ENCODE measurements at places on chromosomes 3 and 15. TPM values are rescaled to one million over a fixed set of nuclear protein-coding genes. Genes with fewer than 3 reads are reported as not detected.
A peak's percentile ranks its signal among the peaks of the same experiment; 100 is the strongest.

SLC35A5 gene
- total RNA-seq = 25.4 TPM

ADAMTS7 gene
- total RNA-seq = 2.4 TPM

FANCD2OS gene
- not detected for total RNA-seq

SLC6A1 gene
- 26.2 TPM for total RNA-seq

MESP1 gene
- total RNA-seq = 0.50 TPM

STRIT1 gene
- not detected for total RNA-seq

C3orf85 gene
- total RNA-seq = not detected

ZNF501 gene
- 1.1 TPM for total RNA-seq

DNA sequence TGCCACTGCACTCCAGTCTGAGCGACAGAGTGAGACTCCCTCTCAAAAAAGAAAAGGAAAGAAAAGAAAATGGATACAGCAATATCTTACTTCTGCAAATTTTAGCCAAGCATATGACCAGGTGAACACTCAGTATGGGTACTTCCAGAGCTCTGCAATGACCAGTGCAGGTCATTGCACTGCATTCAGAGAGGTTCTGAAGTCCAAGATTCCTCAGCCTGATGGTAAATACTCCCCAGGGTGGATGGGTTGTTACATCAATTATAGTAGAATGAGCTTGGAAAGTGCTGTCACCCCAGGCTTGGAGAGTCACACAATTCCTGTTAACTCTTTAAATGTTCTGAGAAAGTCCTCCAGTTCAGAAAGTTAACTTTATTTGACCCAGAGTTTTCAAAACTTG, 103.7 kb downstream of the RPLP1 start:
- H3K27me3 ChIP-seq = no peaks in the 10 kb centered on the region
- DNase-seq = no peak
- peak overlapping the region; percentile 77 for H3K27ac ChIP-seq
- H3K36me3 ChIP-seq = no peaks in the 10 kb centered on the region
- peaks cover 68% of the 10 kb centered on the region for H3K4me1 ChIP-seq

- no peaks in the 10 kb centered on the region for H3K36me3 ChIP-seq
- H3K4me1 ChIP-seq = no peaks in the 10 kb centered on the region
- no peak overlapping the region for H3K4me3 ChIP-seq
Observed at GRCh38 chr3:157023226-157023625, 136.7 kb downstream of the CCNL1 start.

- peaks cover 11% of the 10 kb centered on the region for H3K4me1 ChIP-seq
- H3K36me3 ChIP-seq = no peaks in the 10 kb centered on the region
- H3K27me3 ChIP-seq = no peaks in the 10 kb centered on the region
- no peak overlapping the region for H3K4me3 ChIP-seq
- no peak overlapping the region for H3K27ac ChIP-seq
Observed at GRCh38 chr3:124401843-124402242, 328.4 kb upstream of the UMPS start.

DNA sequence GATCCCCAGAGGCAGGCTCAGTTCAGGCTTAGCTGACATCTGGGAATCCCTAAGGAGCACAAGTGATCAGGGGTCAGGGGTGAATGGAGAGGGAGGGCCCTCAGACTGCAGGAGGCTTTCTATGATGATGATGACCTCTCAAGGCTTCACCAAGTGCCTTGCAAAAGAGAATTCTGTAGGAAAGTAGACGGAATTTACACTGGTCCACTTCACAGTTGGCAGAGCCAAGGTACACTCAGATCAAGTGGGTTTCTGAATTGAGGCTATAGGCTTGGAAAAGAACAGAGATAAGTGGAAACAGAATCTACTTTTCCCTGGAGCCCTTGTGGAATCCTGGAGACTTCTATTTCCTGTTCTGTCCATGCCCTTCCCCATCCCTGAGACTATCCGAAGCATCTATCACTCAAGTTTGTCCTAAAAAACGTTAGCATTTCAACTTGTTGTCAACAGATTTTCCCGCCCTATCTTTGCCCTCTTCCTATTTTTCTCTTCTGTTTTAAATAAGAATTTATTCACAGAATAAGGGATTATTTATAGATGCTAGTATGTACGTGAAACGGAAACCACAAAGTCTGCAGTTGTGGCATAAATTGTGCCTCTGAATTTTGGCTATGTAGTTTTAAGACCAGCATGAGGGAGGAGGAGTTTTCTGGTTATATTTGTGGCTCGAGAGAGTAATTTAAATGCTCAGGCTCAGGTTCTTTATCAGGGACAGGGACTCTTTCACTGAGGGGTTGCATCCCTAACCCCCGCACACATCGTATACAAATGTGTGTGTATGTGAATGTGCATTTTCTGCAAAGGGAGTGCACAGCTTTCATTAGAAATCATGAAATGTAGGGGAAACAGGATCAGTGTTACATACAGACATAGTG, 12.8 kb downstream of the GCSAM start:
- H3K27ac ChIP-seq = no peak overlapping the region
- H3K36me3 ChIP-seq = no peaks in the 10 kb centered on the region
- no peak overlapping the region for H3K4me3 ChIP-seq
- DNase-seq = no peak
- no peaks in the 10 kb centered on the region for H3K27me3 ChIP-seq
- H3K4me1 ChIP-seq = no peaks in the 10 kb centered on the region

DNA sequence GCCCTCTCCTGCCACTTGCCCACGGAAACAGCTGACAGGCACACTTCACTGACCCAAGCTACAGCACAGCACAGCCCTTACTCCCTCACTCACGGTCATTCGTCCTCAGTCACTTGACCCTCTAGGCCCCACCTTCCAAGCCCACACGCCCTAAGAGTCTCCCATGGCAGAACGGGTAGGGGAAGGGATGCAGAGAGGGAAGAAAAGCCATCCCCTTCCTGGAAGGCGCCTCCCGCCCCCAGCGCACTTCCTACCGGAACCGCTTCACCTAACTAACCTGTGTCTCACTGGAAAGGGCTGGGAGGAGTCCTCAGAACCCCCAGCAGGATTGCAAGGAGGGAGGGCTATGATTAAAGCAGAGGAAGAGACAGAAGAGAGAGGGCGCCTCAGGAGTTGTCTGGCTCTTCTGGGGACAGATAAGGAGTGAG, 22.9 kb downstream of the EPHB3 start:
- H3K4me3 ChIP-seq = no peak overlapping the region
- H3K36me3 ChIP-seq = no peaks in the 10 kb centered on the region
- H3K27me3 ChIP-seq = no peaks in the 10 kb centered on the region
- no peak overlapping the region for H3K27ac ChIP-seq
- peaks cover 26% of the 10 kb centered on the region for H3K4me1 ChIP-seq

- no peaks in the 10 kb centered on the region for H3K36me3 ChIP-seq
- no peak for DNase-seq
- no peak overlapping the region for H3K4me3 ChIP-seq
- H3K4me1 ChIP-seq = no peaks in the 10 kb centered on the region
Observed at GRCh38 chr3:17861476-17861875, 119.0 kb upstream of the TBC1D5 start.

- H3K36me3 ChIP-seq = no peaks in the 10 kb centered on the region
- no peak overlapping the region for H3K4me3 ChIP-seq
- H3K27me3 ChIP-seq = no peaks in the 10 kb centered on the region
- DNase-seq = no peak
Observed at GRCh38 chr15:78768096-78768495, 43.2 kb downstream of the ADAMTS7 start.

DNA sequence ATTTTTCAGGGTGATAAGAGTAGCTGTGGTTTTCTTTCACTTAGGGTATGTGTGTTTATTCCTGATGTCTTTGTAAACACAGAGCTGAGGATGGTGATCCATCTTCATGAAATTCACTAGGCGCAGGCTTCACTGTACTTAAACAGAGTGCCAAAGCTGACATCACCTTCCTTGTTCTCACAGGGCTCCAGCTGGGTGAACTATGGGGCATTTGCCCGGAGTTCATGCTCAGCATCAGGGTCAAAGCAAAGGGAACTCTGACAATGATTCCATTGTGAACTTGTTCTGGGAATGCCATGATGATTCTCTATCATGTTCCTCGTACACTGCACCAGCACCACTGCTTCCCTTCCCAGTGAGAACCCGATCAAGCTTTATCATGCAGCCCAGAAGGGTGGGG, 184.8 kb upstream of the P2RY1 start:
- H3K36me3 ChIP-seq = no peaks in the 10 kb centered on the region
- H3K27me3 ChIP-seq = no peaks in the 10 kb centered on the region
- no peak overlapping the region for H3K27ac ChIP-seq
- no peak overlapping the region for H3K4me3 ChIP-seq
- DNase-seq = no peak

GRCh38 chr15:39591896-39592315, 11.0 kb downstream of the THBS1 start:
- no peak overlapping the region for H3K27ac ChIP-seq
- no peaks in the 10 kb centered on the region for H3K36me3 ChIP-seq
- H3K27me3 ChIP-seq = no peaks in the 10 kb centered on the region
- peaks cover 19% of the 10 kb centered on the region for H3K4me1 ChIP-seq
- no peak overlapping the region for H3K4me3 ChIP-seq
- DNase-seq = no peak

DNA sequence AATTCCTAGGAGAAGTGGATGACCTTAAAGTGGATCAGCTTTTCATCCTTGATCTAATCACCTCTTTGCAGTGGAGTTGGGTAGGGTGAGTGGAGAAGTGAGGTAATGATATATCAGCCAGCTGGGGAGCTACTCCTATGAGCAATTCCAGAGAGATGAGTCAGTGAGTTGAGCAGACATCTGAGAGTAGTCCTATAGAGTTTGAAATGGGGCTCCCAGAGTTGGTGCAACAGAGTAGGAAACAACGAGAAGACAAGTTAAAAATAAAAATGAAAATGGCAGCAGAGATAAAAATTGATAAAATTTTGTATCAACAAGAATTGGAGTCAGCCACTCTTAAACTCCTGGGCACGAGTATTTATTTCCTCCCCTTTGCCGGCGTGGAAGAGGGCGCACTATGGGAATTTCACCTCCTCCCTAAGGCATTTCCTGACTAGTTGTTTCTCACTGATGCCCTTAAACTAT, 150.8 kb upstream of the DPH6 start:
- no peak for DNase-seq
- peaks cover 7% of the 10 kb centered on the region for H3K4me1 ChIP-seq
- H3K27me3 ChIP-seq = no peaks in the 10 kb centered on the region
- H3K27ac ChIP-seq = no peak overlapping the region

- H3K4me3 ChIP-seq = no peak overlapping the region
- no peak for DNase-seq
- H3K36me3 ChIP-seq = no peaks in the 10 kb centered on the region
- H3K4me1 ChIP-seq = no peaks in the 10 kb centered on the region
- H3K27me3 ChIP-seq = no peaks in the 10 kb centered on the region
Observed at GRCh38 chr3:72344236-72344635, 504.0 kb downstream of the SHQ1 start.

DNA sequence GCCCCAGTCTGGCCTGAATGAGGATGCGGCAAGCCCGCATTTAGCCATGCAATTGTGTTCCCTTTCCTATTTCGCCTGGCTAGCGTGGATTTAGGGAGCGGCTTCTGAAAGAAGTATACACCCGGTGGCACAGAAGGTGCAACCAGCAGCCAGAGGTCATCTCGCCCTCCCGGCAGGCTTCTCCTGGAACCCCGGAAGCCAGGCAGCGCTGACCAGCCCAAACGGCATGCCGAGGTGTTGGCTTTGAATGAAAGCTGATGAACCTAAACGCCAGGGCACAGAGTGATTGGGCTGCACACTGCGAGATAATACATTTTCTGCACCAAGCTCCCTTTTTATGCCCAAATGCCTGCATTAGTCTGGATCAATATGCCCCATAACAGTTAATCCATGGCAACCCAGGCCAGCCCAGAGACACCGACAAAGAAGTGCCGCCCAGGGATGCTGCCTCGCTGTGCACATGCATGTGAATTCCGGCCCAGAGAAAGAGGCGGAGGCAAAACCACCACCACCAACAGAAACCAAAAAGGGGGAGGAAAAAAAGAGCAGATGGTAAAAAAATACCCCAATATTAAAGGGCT, 1.4 kb downstream of the SRGAP3 start:
- DNase-seq = no peak
- peaks cover 15% of the 10 kb centered on the region for H3K4me1 ChIP-seq
- no peak overlapping the region for H3K4me3 ChIP-seq
- H3K36me3 ChIP-seq = no peaks in the 10 kb centered on the region

- no peak for DNase-seq
- no peak overlapping the region for H3K27ac ChIP-seq
- H3K36me3 ChIP-seq = no peaks in the 10 kb centered on the region
- no peaks in the 10 kb centered on the region for H3K27me3 ChIP-seq
Observed at GRCh38 chr3:36063992-36064391, 316.3 kb upstream of the STAC start.

DNA sequence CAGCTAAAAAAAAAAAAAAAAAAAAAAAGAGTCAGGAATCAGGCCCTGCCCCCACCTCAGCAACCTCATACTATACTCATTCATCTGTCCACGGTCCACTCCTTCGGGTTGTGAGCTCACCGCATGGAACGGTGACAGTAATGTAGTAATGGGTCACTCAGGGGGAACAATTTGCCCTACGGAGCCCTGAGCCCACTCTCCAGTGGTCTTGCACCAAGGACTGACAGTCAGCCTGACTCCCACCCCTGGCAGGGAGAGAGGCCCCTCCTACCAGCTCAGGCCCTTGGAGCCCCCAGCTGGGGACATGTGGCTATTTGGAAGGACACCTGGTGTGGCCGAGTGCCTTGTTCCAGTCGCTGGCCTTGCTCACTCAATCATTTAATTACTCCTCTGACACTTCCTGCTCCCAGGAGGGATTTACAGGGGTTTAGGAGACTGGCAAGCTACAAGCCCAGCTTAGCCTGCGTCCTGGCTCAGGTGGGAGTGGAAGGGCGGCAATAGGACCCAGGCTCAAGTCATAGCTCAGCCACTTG, 19.9 kb upstream of the CACNA2D2 start:
- H3K4me3 ChIP-seq = no peak overlapping the region
- no peak overlapping the region for H3K27ac ChIP-seq

DNA sequence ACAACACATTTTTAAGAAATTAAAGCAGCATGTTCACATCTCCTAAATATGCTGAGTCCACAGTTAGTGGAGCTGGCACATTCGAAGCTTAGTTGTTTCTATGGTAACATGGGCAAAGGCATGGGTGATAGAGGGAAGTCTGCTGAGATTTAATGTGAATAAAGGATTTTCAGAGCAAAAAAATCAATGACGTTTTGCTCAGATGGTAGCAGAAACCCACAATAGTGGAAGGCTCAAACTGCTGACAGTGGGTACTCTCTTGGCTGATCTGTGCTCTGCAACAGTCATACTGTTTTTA, 795.1 kb upstream of the ARPP21 start:
- no peak for DNase-seq
- peaks cover 2% of the 10 kb centered on the region for H3K27me3 ChIP-seq
- H3K36me3 ChIP-seq = no peaks in the 10 kb centered on the region
- H3K27ac ChIP-seq = no peak overlapping the region
- no peak overlapping the region for H3K4me3 ChIP-seq

DNA sequence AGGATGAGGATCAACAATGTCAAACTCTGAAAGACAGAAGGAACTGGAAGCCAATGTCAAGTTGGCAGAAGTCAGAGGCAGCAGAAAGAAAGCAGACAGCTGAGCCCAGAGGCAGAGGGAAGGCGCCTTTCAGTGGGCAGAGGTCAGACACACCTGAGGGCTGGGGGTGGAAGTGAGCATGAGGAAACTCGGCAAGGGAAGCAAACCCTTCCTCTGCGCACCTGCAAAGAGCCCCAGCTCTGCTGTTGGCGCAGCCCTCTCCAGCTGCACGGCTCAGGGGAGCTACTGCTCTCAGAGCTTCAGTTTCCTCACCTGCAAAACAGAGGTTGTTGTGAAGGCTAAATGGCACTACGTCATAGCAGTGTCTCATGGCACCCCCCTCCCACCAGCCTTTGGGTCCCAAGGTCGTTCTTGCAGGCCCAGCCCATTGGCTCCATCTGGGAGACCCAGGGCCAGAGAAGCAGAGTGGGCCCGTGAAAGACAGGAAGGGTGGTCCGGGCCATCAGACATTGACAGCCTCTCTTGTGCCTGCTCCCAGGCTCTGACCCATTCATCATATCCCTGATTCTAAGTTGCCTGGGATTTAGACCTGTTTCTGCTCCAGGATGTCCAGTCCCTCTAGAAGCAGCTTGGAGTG, 53.3 kb upstream of the SLC6A11 start:
- no peaks in the 10 kb centered on the region for H3K36me3 ChIP-seq
- H3K4me1 ChIP-seq = no peaks in the 10 kb centered on the region

Measured in liver (tissue), 10 donors.